ENCODE measurements at places on chromosomes 7 and 10.

DNA sequence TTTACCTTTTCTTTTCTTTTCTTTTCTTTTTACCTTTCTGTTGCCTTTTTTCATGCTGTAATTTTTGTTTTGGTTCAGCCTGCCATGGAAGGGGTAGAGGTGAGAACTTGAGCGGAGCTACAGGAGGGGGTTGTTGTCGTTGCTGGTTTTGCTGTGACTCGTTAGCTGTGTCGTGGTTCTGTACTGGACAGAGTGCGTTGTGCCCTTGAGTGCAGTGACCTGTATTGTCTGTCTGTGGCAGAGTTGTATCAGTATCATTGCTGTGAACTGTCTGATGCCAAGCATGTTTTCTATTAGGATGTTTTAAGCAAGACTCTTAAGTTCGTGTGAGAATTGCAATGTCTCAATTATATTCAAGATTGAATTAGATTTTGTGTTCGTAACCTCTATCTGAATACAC is 67.5 kb downstream of the TRRAP start:
- DNase-seq, result no peak

DNA sequence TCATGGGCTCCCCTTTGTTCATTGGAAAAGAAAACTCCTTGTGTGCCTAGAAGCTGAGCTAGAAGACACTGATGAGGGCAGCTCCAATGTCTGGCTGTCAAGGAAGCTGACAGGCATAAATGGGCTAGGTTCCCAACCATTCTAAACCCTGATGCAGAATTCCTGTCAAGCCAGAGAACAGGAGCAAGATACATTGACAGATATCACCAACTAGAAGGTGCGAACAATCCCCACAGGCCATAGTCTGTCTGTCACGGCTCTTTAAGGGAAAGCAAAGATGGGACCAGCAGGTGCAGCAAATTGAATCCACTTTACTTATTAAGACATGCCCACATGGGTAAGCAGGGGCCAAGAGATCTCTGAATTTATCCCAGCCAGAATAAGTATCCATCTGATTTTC is 617.9 kb upstream of the POT1 start:
- DNase-seq, result no peak

DNA sequence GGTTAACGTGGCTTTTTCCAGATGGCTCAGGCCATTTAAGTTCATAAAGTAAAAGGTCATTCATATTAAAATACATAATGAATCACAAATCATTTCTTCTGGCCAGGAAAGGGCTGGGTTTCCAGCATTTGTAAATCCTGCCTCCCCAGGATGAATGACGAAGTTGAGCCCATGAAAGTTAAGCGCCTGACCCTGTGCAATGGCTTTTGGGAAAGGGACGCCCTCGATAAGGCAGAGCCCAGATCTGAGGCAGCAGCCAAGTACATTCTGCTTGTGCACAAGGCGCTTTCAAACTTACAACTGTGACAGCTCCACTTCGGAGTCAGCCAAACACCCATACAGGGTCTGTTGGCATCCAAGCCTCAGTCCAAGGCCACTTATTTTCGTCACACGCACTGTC is 2.8 kb downstream of the GIMAP6 start:
- DNase-seq, result no peak

DNA sequence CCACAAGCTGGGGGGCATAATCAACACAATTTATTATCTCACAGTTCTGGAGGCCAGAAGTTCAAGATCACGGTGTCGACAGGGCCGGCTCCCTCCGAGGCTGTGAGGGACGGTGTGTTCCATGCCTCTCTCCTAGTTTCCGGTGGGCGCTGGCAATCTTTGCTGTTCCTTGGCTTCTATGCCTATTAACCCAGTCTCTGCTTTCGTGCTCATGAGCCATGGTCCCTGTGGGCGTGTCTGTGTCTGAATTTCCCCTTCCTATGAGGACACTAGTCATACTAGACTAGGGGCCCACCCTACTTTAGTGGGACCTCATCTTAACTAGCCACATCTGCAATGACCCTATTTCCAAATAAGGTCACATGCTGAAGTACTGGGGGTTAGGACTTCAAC is 29.4 kb downstream of the HIPK2 start:
- DNase-seq, result no peak

GRCh38 chr10:61842755-61843497 is 58.6 kb upstream of the ARID5B start:
- DNase-seq, result no peak

- DNase-seq, result no peak
Observed at GRCh38 chr10:25839683-25840082, 94.3 kb upstream of the MYO3A start.

DNA sequence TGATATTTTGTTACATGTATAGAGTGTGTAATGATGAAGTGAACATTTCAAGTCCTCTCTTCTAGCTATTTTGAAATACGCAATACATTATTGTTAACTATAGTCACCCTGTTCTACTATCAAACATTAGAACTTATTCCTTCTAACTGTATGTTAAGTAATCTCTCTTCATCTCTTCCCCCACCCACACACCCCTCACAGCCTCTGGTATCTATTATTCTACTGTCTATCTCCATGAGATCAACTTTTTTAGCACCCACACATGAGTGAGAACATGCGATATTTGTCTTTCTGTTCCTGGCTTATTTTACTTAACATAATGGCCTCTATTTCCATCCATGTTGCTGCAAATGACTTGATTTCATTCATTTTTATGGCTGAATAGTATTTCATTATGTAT is 57.7 kb upstream of the EGR2 start:
- DNase-seq, result no peak

GRCh38 chr10:16957038-16957437 is 139.8 kb upstream of the RSU1 start:
- DNase-seq, result no peak

DNA sequence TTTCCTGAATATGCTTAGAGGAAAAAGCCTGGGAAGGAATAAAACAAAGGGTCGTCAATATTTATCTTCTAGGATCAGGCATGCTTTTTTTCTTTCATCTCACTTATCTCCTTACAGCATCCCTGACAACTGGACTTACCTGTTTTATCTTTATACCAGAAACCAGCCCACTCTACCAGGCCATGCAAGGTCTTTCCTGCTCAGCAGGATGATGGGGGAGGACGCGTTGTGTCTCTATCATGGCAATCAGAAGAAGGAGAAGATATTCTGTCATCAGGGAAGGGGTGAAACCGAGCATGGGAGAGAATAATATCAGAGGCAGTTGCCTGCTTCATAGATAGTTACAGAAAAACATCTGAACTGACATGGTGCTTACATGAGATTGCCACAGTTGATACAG is 445.6 kb downstream of the DPP6 start:
- no peak for DNase-seq

DNA sequence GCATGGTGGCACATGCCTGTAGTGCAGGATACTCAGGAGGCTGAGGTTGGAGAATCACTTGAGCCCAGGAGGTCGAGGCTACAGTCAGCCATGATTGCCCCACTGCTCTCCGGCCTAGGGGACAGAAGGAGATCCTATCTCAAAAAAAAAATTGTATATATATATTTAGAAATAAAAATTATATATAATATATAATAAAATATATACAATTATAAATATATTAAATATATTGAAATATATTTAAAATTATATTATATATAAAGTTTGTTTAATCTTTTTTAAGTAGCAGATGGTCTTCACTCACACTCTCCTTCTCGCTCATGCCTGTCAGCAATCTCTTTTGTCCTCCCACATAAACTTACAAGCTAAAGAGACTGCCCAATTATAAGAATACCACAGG is 58.5 kb downstream of the LMBR1 start:
- no peak for DNase-seq

GRCh38 chr7:77329466-77330168 is 86.5 kb downstream of the GSAP start:
- no peak for DNase-seq

DNA sequence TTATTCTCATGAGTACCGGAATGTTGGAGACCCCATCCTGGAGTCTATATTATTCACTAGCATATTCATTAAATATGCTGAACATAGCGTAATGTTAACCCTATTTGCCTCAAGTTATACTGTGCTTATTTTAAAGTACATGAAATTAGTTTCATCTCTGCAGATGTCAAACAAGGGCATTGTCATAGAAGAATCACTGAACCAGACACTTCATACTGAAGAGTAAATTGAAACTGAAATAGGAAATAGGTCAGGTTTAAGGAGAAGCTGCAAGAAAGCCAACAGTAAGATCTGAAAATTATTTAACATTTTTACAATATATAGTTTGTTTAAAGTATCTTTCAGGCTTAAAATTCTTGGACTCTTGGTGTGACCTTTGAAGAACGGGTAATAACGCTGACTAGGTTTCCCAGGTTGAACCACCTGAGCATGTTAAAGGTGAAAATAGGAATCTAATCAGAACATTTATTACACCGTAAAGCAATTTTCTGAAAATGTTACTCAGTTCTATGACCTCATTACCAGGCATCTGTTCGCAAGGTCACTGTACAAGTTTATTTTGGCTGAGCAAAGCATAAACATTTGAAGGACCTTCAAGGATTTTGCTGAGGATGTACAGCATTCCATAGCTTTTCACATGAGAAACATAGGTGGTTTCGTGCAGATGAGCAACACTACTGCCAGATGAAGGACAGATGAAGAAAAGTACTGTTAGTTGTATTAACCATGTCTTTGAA is 82.7 kb downstream of the REEP3 start:
- DNase-seq, result no peak

GRCh38 chr7:139431010-139431409 is 52.5 kb downstream of the KLRG2 start:
- DNase-seq, result no peak

GRCh38 chr7:98831641-98832221 is 38.1 kb downstream of the TMEM130 start:
- no peak for DNase-seq

- DNase-seq, result no peak
Observed at GRCh38 chr7:53397911-53398310, 362.5 kb downstream of the POM121L12 start.

GRCh38 chr10:84706875-84707274 is 378.5 kb downstream of the CCSER2 start:
- no peak for DNase-seq

GRCh38 chr7:108203537-108203936 is 73.4 kb upstream of the LAMB4 start:
- no peak for DNase-seq

GRCh38 chr10:3631701-3632330 is 153.2 kb downstream of the KLF6 start:
- DNase-seq, result no peak
